Glomerular endothelial cell (primary cell): ENCODE measurements at places on chromosomes 4 and X.

- no peak for DNase-seq
These were observed 46.9 kb upstream of the SORCS2 start for GRCh38 chr4:7145291-7145934.

- no peak for DNase-seq
These were observed 9.3 kb upstream of the TBC1D19 start for GRCh38 chr4:26574563-26574962.

DNA sequence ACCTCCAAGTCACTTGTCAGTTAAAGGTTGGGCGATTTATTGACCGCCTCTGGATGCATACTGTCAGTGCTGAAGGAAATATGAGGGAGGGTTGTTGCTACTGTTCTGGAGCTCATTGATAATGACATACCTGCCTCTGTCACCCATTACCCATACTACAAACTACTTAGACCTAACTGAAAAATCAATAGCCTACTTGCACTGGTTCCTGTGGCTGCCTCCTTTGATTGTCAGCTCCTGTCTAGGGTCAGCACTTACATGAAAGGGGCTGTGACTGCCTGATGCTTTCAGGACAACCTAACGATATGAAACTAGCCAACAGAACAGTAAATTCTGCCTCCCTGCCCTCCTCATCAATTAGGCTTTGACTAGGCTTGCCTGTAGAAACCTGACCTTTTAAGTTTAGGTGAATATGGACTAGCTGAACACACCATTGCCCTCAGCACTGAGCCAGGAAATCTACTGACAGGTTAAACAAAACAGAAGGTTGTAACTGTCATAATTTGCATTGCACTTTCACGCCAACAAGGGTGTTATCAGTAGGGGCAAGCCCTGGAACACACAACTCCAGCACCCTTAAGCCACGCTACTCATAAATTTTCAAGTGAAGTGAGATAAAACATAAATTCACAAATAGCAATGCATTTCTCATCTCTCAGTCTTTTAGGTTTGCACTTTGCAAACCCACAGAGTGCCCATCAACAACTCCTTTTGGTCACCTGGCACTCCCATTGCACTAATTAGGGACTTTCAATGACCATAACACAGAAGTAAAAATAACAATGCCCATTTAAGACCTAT, 9.0 kb upstream of the MAB21L2 start:
- DNase-seq = no peak

GRCh38 chr4:25310066-25310802, 2.3 kb upstream of the ZCCHC4 start:
- DNase-seq = no peak

GRCh38 chr4:174553031-174553430, 30.7 kb upstream of the HPGD start:
- DNase-seq = no peak

GRCh38 chrX:39556056-39556455, 541.7 kb downstream of the BCOR start:
- no peak for DNase-seq

DNA sequence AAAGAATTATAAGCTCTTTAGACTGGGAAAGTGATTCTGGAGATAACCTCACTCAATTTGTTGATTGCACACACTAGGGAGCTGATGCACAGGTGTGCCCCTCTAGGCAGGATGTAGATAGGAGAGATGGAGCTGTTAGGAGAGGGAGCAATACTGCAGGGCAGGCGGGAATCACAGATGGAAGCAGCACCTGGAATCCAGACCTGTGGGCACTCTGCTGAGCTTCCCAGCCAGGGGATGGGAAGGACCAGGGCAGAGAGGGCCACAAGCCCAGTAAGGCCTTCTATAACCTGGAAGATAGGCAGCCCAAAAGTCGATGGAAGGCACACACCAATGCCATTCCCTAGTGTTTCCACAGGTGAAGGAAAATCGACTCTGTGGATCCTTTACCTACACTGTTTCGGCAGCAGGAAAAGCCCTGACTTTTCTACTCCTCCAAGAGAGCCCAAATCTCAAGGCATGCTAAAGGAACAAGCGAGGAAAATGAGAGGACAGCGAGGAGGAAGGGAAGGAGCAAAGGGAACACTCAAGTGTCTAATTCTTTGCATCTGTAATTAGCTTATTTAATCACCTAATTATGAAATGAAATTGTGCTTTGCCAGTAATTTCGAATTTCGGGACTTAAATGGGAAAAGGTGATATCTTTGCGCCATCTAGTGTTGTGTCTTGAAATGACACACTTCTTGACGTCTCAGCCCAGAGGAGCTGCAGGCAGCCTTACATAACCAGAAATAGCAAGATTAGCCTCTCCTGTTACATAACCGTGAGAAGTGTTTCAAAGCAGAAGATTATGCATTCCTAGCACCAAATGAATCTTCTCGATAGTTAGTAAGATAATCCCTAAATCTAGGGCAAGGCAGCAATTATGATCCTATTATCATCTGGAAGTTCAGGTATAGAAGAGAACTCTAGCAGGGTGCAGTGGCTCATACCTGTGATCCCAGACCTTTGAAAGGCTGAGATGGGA, 31.0 kb upstream of the TLR3 start:
- DNase-seq = peak; percentile 86

- no peak for DNase-seq
These were observed at the start of gene GABRQ for GRCh38 chrX:152637649-152638442. GABRQ (plus strand) TSS chrX:152637895; CDS start chrX:152638203, 308 bp downstream.

GRCh38 chr4:7719354-7720174, 220.1 kb downstream of the AFAP1 start:
- DNase-seq = no peak

- DNase-seq = no peak
These were observed 12.2 kb downstream of the PLS3 start for GRCh38 chrX:115573185-115573584.

- DNase-seq = no peak
These were observed 438.1 kb downstream of the GBA3 start for GRCh38 chr4:23130845-23131244.

- peak; percentile 42 for DNase-seq
These were observed 2.5 kb upstream of the TMPRSS11D start for GRCh38 chr4:67886281-67886680.

DNA sequence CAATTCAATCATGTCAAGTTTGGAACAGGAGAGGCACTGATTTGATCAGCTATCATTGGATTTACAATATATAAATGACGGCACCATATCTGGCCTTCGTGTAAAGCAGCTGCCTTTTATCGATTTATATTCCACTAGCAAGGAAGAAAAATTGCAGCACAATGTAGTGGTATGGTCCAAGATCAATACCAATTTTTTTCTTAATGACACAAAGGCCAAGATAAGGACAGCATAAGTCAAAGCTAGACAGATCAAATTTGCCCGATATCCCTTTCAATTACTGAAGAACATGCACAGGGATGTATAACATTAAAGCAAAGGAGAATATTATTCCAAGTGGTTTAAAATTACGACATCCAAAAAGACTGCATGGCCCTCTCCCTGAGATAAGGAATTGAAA, 167.4 kb downstream of the GPC3 start:
- DNase-seq = no peak

DNA sequence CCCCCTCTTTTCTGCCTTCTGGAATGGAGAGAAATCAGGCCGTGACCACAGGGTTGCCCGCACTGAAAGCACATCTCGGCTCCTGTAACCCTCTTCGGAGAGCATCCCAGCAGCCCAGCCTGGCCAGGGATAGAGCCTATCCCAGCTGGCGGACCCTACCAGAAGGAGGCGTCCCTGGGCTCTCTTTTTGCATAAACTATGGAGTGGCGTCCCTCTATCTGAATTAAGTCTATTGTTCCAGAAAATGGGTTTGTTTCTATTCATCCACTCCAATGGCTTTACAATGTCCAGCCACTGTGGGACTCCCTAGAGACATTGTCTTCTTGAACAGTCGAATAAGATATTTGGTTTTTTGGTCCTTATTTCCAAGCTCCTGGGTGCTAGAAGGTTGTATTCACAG, 689 bp upstream of the NHSL2 start:
- DNase-seq = no peak

DNA sequence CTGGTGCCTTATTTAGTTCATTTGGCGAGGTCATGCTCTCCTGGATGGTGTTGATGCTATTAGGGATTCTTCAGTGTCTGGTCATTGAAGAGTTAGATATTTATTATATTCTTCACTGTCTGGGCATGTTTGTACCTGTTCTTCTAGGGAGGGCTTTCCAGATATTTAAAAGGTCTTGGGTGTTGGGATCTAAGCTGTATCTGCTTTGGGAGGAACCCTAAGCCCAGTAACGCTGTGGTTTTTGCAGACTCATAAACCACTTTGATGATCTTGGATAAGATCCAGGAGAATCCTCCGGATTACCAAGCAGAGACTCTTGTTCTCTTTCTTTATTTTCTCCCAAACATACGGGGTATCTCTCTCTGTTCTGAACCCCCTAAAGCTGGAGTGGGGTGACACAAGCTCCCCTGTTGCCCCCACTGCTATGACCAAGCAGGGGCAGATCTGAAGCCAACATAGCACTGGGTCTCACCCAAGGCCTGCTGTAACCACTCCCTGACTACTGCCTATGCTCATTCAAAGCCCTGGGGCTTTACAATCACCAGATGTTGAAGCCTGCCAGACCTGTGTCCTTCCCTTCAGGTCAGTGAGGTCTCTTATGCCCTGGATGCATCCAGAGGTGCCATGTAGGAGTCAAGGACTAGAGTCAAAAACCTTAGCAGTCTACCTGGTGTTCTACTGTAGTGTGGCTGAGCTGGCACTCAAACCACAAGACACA, 187.6 kb downstream of the GUCY2F start:
- DNase-seq = no peak

DNA sequence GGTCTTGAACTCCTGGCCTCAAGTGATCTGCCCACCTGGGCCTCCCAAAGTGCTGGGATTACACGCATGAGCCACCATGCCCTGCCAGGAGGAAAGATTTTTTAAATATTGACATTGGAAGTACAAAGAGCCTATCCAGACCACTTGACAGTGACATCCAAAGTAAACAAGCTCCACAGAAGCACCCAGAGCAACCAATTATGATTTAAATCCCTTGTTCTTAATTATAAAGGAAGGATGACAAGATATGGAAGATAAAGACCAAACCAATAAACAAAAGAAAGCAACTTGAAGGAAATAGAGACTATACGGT, 27.7 kb upstream of the RPL34 start:
- no peak for DNase-seq

DNA sequence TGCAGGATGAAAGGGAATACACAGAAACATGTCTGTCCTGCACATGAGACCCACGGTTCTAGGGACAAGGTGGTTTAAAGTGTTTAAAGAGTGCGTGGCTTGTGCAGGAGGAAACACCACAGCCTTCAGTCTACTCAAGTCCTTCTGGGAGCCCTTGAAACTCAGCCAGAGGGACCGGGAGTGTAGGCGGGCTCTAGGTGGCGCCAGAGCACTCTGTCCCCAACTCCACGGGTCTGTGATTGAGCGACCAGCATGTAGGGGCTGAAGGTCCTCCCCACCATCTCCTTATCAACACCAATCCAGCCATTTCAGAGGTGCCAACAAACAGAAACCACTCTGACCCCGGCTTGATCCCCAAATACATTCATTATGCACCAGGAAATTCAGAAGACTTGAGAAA, 82.0 kb upstream of the CLDN34 start:
- DNase-seq = no peak

- no peak for DNase-seq
These were observed 24.7 kb downstream of the TLR10 start for GRCh38 chr4:38757945-38758600.

GRCh38 chrX:72268597-72269365, 8.3 kb downstream of the RPS4X start:
- no peak for DNase-seq

GRCh38 chr4:33512397-33512796, 2731.9 kb downstream of the ARAP2 start:
- DNase-seq = no peak

GRCh38 chrX:49003696-49004095, 1.6 kb upstream of the GRIPAP1 start:
- DNase-seq = no peak

DNA sequence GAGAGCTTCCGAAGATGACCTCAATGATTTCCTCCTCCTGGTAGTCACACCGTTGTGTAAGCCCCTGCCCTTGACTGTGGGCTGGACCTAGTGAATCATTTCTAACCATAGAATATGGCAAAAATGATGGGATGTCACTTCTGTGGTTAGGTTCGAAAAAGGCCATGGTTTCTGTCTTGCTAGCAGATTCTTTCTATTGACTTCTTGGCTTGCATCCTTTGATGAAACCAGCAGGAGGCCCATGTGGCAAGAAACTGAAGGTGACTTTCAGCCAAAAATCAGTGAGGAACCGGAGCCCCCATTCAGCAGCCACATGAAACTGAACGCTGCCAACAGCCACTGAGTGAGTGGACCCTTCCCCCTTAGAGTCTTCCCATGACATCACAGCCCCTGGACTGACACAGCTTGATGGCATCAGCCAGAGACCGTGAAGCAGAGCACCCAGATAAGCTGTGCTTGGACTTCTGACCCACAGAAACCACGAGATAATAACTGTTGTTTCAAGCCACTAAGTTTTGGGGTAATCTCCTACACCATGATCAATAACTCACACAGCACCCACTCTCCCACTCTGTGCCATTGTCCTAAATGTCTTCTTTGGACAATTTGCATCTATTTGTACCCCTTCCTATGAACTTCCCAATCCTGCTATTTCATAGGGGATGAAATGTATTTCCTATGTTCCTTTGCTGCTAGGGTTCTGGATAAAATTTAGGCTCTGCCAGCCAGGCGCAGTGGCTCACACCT, 148.0 kb upstream of the STX18 start:
- no peak for DNase-seq

DNA sequence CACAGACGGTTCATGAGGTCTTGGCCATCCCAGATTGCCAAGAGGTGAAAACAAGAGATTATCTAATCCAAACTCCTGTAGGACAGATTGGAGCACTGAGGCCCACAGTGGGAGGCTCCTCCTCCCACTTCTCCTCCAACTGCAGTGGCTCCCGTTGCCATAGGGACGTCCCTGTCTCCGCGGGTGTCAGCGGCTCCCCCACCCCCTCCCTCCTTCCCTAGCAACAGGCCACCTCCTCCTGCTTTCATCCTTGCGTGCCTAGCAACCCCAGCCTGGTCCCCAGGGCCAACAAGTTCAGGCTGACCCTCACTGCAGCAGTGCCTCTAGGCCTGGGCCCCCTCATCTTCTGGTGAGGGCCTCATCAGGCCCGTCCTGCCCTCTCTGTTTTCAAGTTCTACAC, 6.8 kb upstream of the IQSEC2 start:
- DNase-seq = no peak

DNA sequence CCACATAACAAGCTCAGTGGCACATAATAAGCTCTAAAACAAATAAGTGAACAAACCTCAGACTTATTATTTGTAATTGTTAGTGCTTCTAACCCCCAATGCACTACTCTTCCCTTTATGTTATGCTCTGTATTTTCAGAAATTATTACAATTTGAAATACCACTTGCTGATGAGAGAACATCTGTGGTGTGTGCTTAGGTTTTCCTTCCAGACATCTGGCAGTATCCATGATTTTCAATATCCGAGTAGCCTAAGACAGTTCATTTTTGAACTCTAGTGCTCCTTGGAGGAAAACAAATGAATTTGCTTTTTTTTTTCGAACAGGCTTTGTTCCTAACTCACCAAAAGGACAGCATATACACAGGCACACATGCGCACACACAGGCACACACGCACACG, 278.7 kb upstream of the CLNK start:
- DNase-seq = no peak

GRCh38 chrX:45591650-45592049, 391.0 kb upstream of the DIPK2B start:
- no peak for DNase-seq
